Posterior vena cava (tissue), 2 donors: ENCODE measurements at places on chromosomes 6 and 20. TPM values are rescaled to one million over a fixed set of nuclear protein-coding genes. Genes with fewer than 3 reads are reported as not detected.

The SIRPA gene
- total RNA-seq = 42.1 TPM

The LRP11 gene
- total RNA-seq = 20.0 TPM

- no peak for DNase-seq
These were observed 3.2 kb upstream of the NCR2 start for GRCh38 chr6:41332241-41332640.

The PNPLA1 gene
- total RNA-seq = 0.19 TPM

DNA sequence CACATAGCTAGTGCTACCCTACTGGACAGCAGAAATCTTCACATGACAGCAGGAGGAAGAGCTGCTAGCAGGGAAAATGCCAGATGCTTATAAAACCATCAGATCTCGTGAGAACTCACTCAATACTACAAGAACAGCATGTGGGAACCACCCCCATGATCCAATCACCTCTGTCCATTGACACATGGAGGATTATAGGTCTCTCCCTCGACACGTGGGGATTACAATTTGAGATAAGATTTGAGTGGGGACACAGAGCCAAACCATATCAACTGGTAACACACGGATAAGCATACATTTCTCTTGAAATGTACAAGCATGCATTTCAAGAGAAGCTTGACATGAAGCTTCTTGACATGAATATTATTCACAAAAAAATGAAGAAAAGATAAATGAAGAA is 64.1 kb downstream of the MMS22L start:
- no peak for DNase-seq

The MEP1A gene
- total RNA-seq = not detected

The BTN3A1 gene
- total RNA-seq = 9.1 TPM

The RRAGD gene
- 21.7 TPM for total RNA-seq

- no peak for DNase-seq
These were observed 975 bp downstream of the BMP7 start for GRCh38 chr20:57265336-57265996.

DNA sequence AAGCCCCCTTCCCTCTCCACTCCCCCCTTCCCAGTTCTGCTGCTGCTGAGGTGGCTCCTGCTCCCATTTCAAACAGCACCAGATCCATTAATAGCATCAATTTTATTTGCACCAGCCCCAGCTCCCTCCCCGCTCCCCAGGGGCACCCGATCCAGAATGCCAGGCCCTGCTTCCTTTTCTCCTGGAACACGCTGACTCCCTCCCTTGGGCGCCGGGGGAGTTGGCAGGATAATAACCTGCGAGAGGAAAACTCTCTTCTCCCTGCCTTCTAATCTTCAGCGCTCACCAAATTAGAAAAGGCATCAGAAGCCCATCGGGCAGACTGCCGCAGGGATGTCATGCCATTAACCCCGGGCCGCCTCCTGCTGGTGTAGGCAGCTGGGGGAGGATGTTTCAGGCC is 77.8 kb downstream of the NCR2 start:
- no peak for DNase-seq

GRCh38 chr6:136137008-136137692 is 113.0 kb downstream of the MTFR2 start:
- DNase-seq = no peak

GRCh38 chr20:40687384-40688128 is 1.5 kb downstream of the MAFB start:
- peak; percentile 87 for DNase-seq

DNA sequence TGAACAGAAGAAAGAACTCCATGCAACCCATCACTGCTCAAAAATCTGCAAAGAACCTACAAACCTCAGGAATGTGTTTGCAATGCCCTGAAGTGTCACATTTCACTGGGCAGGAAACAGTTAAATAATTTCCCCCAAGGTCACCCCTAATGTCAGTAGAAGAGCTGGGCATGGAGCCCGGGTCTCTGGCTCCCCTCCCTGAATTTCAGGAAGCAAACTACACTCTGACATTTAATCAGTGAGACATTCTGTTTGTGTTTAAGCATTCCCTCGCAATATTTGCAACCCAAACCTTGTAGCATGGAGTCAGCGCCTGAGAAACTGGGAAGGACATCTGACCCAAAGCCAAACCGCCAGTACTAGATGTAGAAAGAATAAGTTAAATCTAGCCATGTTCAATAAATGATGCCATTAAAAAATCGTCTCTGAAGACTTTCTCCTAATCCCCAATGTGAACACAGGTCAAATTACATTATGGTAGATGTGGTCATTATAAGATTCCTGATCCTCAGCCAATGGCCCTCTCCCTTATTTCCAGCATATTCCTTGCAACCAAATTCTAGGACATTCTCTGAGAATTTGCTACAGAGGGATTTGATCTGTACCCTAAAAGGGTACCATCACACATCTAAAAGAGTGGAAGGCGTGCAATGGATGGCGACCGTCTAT is 91.2 kb upstream of the ADTRP start:
- peak; percentile 88 for DNase-seq

- DNase-seq = no peak
These were observed 17.4 kb upstream of the SDHAF4 start for GRCh38 chr6:70549327-70549726.

DNA sequence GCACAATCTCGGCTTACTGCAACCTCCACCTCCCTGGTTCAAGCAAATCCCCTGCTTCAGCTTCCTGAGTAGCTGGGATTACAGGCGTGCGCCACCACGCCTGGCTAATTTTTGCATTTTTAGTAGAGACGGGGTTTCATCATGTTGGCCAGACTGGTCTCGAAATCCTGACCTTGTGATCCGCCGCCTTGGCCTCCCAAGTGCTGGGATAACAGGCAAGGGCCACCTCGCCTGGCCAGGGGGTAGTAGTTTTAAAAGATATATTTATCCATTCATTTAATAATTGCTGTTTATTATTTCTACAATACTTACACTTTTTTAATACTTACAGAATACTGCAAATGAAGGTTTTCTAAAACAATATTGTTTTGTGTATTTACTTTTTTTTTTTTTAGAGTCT is 15.5 kb upstream of the DDX27 start:
- no peak for DNase-seq

The BPIFB4 gene
- total RNA-seq = not detected

DNA sequence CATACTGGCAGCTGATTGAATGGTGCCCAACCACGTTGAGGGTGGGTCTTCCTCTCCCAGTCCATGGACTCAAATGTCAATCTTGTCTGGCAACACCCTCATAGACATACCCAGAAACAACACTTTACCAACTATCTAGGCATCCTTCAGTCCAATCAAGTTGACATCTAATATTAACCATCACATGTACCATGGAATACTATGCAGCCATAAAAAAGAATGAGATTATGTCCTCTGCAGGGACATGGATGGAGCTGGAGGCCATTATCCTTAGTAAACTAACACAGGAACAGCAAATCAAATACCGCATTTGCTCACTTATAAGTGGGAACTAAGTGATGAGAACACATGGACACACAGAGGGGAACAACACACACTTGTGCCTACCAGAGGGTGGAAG is 206.9 kb upstream of the RNF217 start:
- no peak for DNase-seq

GRCh38 chr6:133967347-133967746 is 14.3 kb downstream of the TBPL1 start:
- DNase-seq = no peak

DNA sequence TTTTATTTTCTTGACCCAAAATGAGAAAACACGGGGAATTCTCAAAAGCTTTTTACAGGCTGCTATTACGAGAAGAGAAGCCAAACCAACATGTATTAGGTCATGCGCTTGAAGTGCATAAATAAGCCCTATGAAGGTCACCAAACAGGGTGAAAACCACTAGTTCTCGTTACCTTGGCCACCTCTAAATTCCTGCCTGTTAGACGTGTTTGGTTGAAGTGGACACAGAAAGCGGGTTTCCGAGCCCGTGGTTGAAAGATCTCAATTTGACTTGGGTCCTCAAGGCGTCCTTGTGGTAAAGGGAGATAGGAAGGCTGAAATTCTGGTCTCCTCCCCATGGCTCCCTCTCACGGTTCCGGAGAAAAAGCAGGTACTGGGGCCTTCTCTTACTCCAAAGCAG is 6.2 kb downstream of the EYA2 start:
- DNase-seq = no peak

DNA sequence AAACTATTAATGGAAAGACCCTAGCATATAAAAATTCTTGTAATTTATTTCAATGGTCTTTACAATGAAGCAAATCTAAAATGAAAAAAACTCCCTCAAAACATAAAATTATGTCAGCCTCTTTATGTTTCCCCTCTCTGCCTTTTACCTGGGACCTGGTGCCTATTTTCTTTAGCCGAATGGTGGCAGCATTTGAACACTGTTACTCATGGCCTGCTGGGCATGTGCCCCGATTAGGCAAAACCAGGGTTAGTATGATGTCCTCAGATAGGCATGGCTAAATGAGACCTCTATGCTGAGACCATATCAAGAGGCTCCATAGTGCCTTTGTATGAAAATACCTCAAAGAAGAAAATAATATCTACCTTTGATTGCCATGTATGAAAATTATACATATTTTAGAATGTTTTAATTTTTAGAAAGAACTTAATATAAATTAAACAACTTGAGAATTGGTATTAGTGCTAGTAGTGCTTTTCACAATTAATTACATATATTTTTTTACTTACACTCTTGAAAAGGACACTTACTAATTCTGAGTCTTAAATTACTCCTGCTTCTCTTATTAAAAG is 22.5 kb upstream of the C6orf58 start:
- DNase-seq = no peak
